ENCODE measurements at places on chromosomes 1 and 21.
A peak's percentile ranks its signal among the peaks of the same experiment; 100 is the strongest.

- DNase-seq: no peak
Measured at GRCh38 chr1:233530665-233531386, 83.1 kb upstream of the KCNK1 start.

DNA sequence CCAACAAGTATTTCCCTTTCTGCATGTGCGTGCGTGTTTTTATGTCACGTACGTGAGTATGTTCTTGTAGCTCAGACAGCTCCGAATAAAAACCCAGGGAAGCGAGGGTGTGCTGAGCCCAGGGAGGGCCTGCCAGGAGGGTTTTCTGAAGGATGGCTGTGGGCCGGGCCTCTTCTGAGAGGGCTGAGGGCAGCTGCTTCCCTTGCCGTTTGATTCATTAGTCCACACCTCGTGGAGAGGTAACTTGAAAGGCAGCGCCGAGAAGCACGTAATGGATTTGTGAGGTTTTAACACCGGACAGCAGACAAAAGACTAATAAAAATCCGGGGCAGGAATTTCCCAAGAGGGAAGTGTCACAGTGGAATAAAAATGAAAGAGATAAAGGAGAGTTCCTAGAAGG, 29.5 kb downstream of the CD247 start:
- no peak for DNase-seq

- no peak for DNase-seq
Measured at GRCh38 chr1:177568622-177569021, 397.9 kb downstream of the BRINP2 start.

DNA sequence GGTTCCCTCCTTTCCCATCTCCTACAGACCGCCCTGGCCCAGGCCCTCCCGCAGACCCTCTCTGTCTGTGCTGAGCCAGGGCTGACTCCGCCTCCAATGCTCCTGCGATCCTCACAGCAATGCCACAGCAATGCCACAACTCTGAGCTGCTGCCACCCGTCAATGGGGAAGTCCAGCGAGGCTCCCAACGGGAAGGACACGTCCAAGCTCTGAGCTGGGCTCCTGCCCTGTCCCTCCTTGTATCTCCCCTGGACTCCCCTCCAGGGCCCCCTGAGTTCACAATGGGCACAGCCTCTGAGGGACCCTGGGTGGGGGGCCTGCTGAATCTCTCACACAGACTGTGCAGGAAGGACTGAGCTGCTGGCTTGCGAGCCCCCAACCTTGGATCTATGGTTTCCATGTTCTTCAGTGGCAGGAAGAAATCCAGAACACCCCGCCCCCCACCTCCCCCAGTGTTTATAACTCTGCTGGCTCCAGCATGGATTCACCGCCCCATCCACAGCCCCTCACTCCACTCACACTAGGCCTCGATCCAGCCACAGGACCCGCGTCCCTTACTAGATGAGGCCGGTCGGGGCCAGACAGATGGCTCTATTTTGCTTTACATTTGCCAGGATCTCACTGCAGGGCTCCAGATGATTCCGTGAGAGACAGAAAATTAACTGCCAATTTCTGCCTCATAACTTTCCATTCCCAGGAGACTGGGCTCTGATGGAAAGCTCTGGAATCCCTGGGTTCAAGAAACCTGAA, 338.0 kb downstream of the MATN1 start:
- DNase-seq: no peak

DNA sequence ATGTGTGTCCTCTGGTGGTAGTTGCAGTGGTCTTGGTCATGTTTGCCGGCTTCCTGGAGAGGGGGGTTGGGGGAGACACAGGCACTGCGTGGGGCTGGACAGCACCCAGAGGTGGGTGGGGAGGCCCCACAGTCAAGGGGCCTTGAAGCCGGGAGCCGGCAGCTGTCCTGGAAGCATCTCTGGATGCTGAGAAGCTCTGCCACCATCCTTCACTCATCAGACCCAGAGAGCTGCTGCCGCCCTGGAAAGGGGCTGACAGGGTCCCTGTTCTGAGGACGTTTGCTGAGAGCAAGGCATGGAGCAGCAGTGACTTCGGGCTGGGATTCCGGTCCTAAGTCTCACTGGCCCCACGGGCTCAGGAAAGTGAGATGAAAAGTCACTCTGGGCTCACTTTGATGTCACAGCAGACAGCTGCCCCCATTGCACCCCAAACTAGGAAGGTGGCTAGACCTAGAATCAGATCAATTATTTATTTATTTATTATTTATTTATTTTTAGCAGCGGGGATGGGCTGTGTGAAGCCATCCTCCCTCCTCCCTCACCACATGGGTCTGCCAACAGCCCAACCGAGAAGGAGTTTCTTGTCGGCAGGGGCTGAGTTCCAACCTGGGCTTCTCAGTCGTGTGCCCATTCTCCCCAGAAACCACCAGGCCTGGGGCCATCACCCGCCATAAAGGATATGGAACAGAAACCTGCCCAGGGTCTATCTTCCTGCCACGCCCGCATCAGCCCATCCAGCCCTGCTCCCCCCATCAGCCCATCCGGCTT, 547.4 kb downstream of the PTPRU start:
- peak; percentile 61 for DNase-seq

GRCh38 chr1:90154711-90155110, 159.8 kb downstream of the ZNF326 start:
- DNase-seq: no peak

DNA sequence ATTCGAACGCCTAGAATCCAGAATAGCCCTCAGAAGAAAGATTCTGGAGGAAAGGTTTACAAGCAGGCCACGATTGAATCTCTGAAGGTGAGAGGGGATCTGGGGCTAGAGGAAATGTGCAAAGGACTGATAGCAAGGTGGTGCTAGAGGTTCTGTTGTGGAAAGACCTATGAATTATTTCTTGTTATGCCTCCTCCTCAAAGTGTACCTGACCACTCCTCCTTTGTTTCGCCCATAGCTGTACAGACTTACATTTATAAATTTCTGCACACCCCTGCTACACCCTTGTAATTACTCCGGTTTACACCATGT, 986 bp downstream of the TCEANC2 start:
- no peak for DNase-seq

GRCh38 chr1:153358691-153358975, 979 bp downstream of the S100A9 start:
- no peak for DNase-seq

- DNase-seq: peak; percentile 88
Measured at GRCh38 chr1:21673277-21673780, 4.2 kb upstream of the RAP1GAP start.

DNA sequence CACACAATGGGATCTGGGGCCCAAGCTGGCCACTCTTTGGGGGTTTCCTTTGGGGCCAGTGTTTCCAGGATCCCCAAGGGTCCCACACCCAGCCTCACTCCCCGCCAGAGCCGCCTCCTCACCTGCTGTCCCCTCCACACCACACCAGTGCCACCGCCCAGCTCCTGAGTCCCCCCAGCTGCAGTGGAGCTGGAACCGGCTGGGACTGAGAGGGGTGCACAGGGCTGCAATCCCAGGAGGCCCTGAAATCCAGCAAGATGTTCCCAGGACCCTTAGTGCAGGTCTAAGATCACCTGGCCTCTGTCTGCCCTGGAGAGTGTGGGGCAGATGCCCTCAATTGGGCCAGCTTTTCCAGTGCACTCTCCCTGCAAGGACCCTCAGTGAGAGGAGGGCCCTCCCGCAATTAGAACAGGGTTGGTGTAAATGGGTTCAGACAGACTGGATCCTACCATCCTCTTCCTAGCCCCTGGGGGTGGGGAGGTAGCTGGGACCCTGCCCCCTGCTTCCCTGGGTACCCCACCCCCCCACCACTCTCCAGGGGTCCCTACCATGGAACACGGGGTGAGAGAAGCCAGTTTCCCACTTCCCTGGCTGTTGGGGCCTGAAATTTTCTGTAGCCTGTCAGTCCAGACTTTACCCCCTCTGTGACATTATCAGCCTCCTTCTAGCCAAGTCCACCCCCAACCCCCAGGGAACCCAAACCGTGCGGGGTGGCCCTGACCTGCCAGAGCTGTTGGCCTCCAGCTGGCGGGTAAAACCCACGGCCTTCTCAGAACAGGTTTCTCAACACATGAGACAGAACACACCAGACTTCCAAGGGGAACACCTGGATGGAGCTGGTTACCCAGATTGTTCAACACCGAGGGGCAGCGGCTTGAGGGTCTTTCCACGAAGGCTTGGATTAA, 7.0 kb downstream of the KRTAP10-12 start:
- no peak for DNase-seq

- DNase-seq: no peak
Measured at GRCh38 chr1:178518894-178519293, 6.0 kb downstream of the TEX35 start.

GRCh38 chr1:170823120-170823519, 112.2 kb upstream of the MROH9 start:
- no peak for DNase-seq

- no peak for DNase-seq
Measured at GRCh38 chr1:38336301-38336923, 289.8 kb upstream of the POU3F1 start.

- DNase-seq: no peak
Measured at GRCh38 chr1:94314222-94314858, 77.0 kb upstream of the ARHGAP29 start.

- DNase-seq: no peak
Measured at GRCh38 chr21:24096651-24097050, 1510.6 kb downstream of the MRPL39 start.

- DNase-seq: no peak
Measured at GRCh38 chr21:21226472-21226871, 228.3 kb downstream of the NCAM2 start.

DNA sequence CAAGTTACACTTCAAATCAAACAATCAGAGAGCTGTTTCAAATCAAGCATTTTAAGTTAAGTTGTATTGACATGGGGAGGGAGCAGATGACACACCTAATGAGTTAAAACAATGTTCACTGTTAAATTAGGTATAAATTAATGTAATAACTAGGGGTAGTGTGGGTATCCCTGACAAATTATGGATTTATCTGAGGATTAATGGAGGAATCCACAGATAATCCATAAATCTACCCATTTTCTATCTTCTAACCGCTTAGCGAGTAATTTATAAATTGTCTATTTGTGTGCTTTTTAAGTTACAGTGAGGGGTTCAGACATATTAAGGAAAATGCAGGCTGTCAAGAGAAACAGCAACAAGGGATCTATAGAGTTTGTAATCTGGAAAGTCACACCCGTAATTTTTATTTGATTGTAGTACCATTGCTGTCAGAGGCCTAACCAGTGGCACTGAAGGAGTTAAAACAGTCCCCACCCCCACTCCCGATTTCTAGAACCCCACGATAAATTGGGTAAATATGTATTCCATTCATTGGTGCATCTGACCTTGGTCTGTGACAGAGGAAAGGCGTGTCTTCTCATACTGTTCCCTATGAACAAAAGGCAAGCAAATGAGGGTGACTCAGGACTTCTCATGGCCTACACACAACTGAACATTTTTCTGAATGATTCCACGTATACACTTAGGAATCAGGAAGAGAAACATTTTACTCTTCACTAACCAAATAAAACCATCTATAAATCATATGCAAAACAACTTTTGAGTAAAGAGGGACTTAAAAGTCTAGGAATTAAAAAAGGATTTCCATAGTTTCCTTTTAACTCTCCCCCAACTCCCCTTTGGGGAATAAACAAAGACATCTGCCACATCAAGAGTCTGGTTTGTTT, 7.4 kb downstream of the IRF2BP2 start:
- DNase-seq: peak; percentile 75

DNA sequence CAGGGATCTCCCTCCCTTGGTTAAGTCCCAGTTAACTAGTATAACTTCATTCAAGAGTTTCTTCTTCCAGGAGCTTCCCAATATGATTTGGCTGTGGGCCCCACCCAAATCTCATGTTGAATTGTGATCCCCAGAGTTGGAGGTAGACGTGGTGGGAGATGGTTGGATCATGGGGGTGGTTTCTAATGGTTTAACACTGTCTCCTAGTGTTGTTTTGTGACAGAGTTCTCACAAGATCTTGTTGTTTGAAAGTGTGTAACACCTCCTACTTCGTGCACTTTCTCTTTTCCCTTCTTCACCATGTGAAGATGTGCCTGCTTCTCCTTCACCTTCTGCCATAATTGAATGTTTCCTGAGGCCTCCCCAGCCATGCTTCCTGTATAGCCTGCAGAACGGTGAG, 251.8 kb upstream of the FGGY start:
- no peak for DNase-seq

- DNase-seq: no peak
Measured at GRCh38 chr1:65064981-65065380, 83.0 kb upstream of the AK4 start.

- DNase-seq: no peak
Measured at GRCh38 chr1:66556161-66556611, 22.2 kb downstream of the SGIP1 start.

GRCh38 chr1:115355069-115355468, 17.0 kb upstream of the NGF start:
- DNase-seq: no peak

DNA sequence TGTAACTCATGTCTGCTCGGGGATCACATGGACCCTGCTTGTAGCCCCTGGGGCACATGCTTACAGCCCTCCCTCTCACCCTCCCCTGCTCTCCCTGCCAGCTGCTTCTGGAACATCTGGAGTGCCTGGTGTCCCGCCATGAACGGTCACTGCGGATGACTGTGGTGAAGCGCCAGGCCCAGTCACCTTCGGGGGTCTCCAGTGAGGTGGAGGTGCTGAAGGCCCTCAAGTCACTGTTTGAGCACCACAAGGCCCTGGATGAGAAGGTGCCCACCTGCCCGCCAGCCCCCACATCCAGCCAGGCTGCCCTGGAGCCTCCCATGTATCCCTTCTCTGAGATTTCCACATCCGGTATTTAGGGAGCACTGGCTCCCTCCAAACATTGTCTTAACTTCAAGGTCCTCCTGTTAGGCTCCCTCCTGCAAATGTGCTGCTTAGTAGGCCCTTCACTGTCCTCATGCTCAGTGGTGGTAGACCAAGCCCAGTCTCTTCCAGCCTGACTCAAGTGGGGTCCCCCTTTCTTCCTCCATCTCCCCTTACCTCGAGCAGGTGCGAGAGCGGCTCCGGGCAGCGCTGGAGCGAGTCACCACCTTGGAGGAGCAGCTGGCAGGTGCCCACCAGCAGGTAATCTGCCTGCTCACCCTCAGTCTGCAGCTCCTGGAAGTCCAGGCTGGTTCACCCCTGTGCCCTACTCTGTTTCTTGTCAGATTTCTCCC, 17.7 kb downstream of the PPFIA4 start:
- no peak for DNase-seq

- no peak for DNase-seq
Measured at GRCh38 chr1:172902861-172903381, 147.8 kb downstream of the TNFSF18 start.

- no peak for DNase-seq
Measured at GRCh38 chr1:68696221-68696620, 199.3 kb upstream of the DEPDC1 start.

GRCh38 chr21:32889596-32889995, 118.0 kb upstream of the PAXBP1 start:
- no peak for DNase-seq

DNA sequence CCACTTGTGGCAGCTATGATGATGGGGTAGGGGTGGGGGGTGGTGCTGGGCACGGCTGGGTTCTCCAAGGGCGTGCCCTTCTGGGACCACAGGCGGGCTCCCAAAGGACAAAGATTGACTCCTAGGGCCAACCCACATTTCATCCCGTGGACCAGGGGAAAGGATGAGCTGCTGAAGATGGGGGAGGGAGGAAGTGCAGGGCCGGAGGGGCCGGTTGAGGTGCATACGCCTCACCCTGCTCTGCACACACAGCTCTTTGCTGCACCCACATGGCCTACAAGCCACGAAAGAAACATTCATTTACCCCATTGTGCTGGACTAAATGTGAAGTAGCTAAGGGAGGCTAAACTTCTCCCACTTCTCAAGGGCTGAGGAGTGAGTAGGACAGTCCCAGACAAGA, 34.2 kb upstream of the GNPAT start:
- no peak for DNase-seq

Measured in lower leg skin (tissue), 4 donors.